SJSA1 (cell line): ENCODE measurements at places on chromosomes 7 and 10. TPM values are rescaled to one million over a fixed set of nuclear protein-coding genes. Genes with fewer than 3 reads are reported as not detected.
A peak's percentile ranks its signal among the peaks of the same experiment; 100 is the strongest.

Gene SP4
- 9.1 and 13.6 TPM in 2 replicates for total RNA-seq

DNA sequence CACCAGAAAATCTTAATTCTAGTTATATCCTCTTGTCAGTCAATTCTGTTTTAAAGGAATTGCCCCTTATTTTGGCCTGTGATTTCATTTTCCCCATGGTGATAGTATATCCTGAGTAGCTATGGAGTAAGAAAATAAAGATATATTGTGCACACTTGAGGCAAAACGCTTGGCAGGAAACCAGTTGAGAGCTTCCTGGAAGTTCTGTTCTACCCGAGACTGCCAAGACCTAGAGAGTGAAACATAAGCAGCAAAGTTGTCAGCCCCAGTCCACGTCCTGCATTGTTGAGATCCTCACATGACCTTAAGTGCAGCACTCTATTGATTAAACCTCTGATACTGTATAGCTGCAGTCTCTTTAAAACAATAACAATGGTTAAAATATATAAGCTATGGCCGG is 235.2 kb downstream of the CDC14C start:
- H3K27me3 ChIP-seq: no peaks in the 10 kb centered on the region
- no peaks in the 10 kb centered on the region for H3K36me3 ChIP-seq
- DNase-seq: no peak
- H3K4me1 ChIP-seq: no peaks in the 10 kb centered on the region

DNA sequence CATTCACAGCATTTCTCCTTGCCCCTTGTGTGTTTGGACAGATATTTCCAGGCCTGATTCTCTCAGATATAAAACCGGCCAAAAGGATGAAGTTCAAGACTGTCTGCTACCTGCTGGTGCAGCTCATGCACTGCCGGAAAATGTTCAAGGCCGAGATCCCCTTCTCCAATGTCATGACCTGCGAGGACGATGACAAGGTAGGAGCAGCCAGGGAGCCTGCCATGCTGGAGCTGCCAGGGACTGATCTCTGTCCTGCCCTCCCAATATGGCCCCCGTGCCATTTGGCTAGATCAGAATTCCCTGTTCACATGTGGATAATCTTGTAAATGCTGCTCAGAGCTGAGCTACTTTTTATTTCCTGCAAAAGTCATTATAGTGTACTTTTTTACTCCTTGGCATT is 87.8 kb downstream of the ADCY1 start:
- DNase-seq: no peak
- no peaks in the 10 kb centered on the region for H3K4me1 ChIP-seq
- H3K27me3 ChIP-seq: no peaks in the 10 kb centered on the region
- H3K36me3 ChIP-seq: no peaks in the 10 kb centered on the region
- no peak overlapping the region for H3K27ac ChIP-seq

DNA sequence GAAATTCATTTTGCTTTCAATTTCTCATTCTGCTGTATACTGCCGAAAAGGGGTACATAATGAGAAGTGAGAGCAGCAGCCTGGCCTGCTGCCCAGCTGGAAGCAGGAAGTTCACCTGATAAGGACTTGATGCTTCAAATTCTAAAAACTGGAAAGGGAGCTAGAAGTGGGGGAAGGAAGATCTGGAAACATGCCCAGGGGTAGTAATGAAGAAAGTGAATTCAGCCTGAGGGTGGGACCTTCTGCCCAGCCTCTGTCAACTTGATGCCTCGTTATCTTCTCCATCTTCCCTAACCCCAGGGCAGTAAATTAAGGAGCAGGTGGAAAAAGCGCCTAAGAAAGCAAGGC is 69.4 kb downstream of the ARMH3 start:
- H3K4me3 ChIP-seq: no peak overlapping the region
- peaks cover 36% of the 10 kb centered on the region for H3K36me3 ChIP-seq
- H3K27me3 ChIP-seq: no peaks in the 10 kb centered on the region
- DNase-seq: no peak
- no peaks in the 10 kb centered on the region for H3K4me1 ChIP-seq

Gene ABCB4
- 15.0 and 16.1 TPM in 2 replicates for total RNA-seq

DNA sequence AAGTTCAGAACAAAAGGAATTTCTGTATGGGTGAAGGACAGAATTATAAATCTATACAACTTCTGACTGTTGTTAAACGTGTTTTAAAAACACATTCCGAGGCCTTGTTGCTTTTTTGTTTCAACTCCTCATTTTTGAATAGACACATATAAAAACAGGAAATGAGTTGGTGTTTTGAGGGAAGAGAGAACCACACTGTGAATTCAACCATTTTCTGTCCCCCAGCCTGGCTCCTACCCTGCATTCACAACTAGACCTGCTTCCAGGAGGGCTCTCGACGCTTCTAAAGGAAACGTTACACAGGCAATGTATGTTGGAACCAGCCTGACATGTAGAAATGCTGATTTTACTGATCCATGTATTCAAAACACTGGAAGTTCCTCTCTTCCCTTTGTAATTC is 76.5 kb downstream of the OR13A1 start:
- H3K36me3 ChIP-seq: no peaks in the 10 kb centered on the region
- H3K4me3 ChIP-seq: no peak overlapping the region
- DNase-seq: no peak

DNA sequence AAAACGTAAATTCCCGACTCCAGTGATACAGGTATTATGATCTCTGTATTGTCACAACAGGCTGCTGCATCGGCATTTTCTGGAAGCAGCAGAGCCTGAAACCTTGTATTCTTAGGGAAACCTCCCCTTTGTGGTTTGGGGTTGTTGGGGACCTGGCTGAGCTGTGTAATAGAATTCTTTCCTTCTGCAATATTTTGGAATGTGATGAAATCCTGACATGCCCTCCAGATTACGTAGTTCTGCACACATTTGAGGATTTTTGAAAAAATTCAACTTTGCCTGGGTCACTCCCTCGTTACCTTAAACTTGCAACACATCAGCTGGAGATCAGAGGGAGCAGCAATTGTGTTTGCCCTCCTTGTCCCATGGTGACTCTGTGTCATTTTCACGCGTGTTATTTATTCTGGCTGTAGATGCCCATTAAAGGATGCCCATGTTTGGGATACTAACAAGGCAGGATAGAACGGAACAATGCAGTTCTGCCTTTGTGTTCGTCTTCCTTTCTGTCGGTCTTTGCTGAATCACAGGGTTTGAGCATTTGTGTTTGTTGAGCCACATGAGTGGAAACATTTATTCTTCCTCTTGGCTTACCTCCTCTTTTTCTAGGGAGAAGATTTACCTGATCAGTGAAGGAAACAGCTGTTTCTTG is 181.7 kb downstream of the TCF7L2 start:
- H3K36me3 ChIP-seq: no peaks in the 10 kb centered on the region
- H3K27ac ChIP-seq: peak overlapping the region; percentile 89
- no peak overlapping the region for H3K4me3 ChIP-seq

DNA sequence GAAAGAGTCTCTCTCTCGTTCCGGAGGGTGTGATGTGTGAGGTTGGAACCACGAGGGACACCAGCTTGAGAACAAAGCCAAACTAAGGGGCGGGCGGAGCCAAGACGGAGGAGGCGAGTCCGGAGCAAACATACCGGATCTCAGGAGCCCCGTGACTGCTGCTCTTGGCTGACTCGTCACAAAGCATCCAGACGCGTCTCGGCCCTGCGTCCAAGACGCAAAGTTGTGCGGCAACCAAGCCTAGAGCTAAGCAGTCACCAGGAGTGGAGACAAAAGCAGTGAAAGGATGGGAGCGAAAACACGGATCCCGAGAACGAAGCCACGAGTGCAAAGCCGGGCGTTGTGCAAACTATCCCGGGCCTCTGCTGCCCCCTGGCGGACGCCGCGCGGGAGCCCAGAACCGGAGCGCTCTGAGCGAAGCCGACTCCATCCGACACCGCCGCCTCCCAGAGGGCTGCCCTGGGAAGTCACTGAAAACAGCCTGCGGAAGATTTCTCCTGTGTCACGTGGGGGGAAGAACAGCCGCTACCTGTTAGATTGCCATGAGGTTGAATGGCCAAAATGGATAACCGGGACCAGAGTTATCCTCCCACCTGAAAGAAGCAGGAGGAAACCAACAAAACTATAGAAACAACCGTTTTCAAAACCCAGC is 46.4 kb upstream of the TMEM72 start:
- peak; percentile 78 for DNase-seq
- H3K27ac ChIP-seq: no peak overlapping the region
- peaks cover 6% of the 10 kb centered on the region for H3K27me3 ChIP-seq
- peaks cover 25% of the 10 kb centered on the region for H3K4me1 ChIP-seq
- peak overlapping the region; percentile 37 for H3K4me3 ChIP-seq
- no peaks in the 10 kb centered on the region for H3K36me3 ChIP-seq

Gene TMEM184A
- 1.8 and 3.2 TPM in 2 replicates for total RNA-seq

- H3K27me3 ChIP-seq: no peaks in the 10 kb centered on the region
- no peaks in the 10 kb centered on the region for H3K36me3 ChIP-seq
- no peak for DNase-seq
- no peak overlapping the region for H3K27ac ChIP-seq
- H3K4me1 ChIP-seq: no peaks in the 10 kb centered on the region
Observed at GRCh38 chr7:114548081-114548980, 133.7 kb downstream of the FOXP2 start.

Gene TAF3
- total RNA-seq: 4.4 and 4.6 TPM in 2 replicates
